ENCODE measurements at places on chromosomes 12 and 14.

DNA sequence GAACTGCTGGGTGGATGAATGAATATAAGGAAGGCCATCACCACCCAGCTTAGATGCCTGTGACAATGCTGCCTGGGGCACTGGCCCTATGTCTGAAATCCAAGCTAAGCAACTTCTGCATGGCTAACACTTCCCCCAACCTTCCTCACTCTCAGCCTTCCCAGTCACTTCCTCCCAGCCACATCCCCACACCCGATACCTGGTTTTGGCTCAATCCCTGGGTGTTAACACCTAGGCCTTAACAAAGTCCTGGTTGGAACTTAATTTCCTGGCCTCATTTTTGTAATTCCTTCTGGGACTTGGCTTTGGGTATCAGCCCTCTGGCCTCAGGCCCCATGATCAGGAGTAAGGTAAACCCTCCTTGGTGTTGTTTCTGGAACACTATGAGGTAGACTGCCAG is 110.0 kb downstream of the EFCAB11 start:
- DNase-seq, result no peak

GRCh38 chr12:69328426-69328825 is 19.8 kb upstream of the LYZ start:
- no peak for DNase-seq

DNA sequence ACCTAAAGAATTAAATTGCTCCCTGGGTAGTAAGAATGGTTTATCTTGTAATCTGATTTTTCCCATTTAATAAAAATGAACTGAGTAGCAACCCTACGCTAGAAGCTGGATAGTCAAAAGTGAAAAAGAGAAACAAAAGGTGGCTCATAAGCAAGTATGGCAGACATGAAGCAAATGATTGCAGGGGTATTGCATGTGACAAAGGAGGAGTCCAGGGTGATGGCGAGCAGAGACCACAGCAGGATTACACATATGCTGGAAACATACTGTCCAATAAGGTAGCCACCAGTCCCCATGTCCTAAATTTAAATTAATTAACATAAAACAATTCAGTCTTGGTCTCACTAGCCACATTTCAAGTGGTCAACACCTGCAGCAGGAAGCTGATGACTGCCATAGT is 283.8 kb downstream of the MED13L start:
- no peak for DNase-seq

GRCh38 chr12:122187466-122187865 is 4.5 kb downstream of the LRRC43 start:
- DNase-seq, result no peak

- no peak for DNase-seq
These were observed 220.3 kb downstream of the NELL2 start for GRCh38 chr12:44655846-44656245.

- no peak for DNase-seq
These were observed 158.4 kb upstream of the SFSWAP start for GRCh38 chr12:131552492-131552863.

DNA sequence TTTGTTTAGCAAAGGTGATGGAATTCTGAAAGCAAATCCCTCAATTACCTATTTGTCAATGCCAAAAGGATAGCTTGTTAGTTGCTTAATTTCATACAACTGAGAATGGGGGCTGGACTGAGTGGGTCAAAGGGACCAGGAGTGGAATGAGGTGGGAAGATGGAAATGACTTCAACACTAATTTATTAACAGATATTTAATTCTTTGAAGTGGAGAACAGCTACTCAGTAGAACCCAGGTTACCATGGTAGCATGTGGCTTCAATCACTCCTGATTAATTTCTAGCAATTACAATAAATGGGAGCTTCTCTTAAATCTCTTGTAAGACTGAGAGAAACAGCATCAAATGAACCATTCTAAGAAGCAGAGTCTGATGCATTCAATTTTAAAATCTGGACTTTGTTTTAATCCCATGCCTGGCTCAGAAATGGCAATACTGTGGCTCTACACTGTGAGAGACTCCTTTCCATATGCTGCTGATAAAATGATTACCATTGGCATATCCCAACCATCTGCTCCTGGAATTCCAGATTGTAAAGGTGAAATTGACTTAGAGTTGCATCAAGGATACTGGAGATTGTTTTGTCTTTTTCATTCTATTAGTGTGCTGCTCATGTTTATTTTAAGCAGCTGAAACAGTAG is 607.8 kb downstream of the SNAPC1 start:
- no peak for DNase-seq

Measured in SK-N-DZ (cell line).